Stimulated activated naive CD8-positive, alpha-beta T cell treated with anti-CD3 and anti-CD28 coated beads, Interleukin-15, amount 100 ng/mL, for 72 hours (primary cell): ENCODE measurements at places on chromosomes 5 and 9.

GRCh38 chr5:177447611-177448243, 1.1 kb downstream of the PRR7 start:
- peak; percentile 43 for DNase-seq

- no peak for DNase-seq
These were observed 98.9 kb upstream of the CPEB4 start for GRCh38 chr5:173789031-173789920.

- DNase-seq: no peak
These were observed 93.9 kb downstream of the GRIA1 start for GRCh38 chr5:153584126-153584959.

DNA sequence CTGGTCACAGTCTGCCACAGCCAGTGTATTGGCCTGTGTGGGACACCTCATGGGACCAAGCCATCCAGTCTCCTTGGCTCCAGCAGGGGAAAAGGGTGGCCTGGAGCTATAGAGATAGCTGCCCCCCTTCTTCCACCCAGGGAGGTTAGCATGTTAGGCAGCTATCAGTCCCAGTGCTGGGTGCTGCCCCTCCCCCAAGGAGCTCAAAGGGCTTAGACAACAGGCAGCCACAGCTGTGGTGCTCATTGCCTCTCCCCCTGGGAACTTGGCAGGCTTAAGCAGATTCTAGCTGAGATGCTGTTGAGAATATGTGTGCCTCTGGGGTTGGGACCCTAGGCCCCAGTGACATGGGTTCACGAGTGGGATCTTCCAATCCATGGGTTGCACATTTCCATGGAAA, 226.0 kb upstream of the PTGER4 start:
- no peak for DNase-seq

- DNase-seq: no peak
These were observed 1354.4 kb upstream of the C9orf72 start for GRCh38 chr9:28927691-28928090.

- no peak for DNase-seq
These were observed 89.9 kb downstream of the SIL1 start for GRCh38 chr5:139108063-139108824.

DNA sequence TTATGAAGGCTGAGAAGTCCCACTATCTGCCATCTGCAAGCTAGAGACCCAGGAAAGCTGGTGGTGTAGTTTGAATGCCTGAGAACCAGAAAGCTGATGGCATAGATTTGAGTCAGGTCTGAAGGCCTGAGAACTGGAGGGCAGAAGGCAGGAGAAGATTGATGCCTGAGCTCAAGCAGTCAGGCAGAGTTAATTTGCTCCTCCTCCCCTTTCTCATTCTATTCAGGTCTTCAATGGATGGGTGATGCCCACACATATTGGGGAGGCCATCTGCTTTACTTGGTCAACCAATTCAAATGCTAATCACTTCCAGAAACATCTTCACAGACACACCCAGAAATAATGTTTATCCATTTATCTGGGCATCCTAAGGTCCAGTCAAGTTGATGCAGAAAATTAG, 87.6 kb upstream of the CPLX2 start:
- DNase-seq: no peak

- no peak for DNase-seq
These were observed 26.3 kb upstream of the GABRP start for GRCh38 chr5:170757182-170757601.

DNA sequence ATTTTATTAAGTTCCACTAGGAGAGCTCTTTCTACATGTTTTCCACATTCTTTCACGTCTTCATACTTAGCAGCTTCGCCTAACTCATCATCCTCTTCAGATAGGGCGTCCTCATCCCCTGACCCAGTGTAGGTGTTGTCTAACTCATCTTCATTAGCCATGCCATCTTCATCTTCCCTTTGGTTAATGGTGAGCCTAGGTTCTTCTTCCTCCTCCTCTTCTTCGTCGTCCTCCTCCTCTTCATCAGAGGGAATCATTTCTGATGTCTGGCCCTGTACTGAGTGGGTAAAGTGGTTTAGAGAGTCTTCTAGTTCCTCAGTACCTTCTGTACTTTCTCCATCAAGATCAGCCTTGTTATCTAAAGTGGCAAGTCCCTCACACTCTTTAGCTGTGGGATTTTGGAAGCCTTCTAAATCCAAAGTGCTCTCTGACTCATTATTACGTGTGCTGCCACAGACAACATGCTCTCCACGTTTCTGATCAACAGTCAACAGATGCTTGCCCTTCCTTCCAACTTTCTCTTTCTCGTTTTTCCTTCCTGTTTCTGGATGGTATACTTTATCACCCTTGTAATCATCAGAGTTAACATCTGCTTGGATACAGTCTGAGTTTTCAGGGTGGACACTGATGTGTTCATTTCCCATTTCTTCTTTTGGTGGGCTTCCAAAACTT, 31.1 kb downstream of the TUT7 start:
- no peak for DNase-seq

DNA sequence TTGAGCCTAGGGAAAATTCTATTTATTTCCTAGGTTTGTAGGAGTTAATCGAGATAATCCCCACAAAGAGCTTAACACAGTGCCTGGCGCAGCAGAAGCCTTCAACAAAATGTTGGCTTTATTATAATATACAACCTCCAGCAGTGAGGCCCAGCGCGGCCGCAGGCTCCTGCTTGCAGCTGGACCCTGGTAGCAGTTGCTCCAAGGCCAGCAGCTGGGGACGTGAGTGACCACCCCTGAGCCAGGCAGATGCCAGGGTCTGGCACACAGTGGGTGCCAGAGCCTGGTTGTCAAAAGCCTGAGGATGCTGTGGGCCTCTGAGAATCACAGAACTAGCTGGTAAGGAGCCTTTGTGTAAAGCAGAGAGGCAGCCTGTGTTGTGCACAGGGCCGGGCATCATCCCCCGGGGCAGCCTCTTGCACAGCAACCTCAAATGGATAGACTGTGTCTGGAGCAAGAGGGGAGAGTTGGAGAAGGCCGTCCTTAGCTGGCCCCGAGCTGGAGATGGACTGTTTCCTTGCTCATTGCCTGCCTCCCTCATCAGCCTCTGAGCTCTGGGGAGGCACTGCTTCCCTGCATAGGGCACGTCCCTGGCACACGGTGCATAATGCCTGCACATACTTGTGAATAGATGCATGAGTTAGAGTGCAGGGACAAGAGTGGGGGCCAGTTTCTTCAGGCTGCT, 17.3 kb downstream of the CSF1R start:
- DNase-seq: no peak

- no peak for DNase-seq
These were observed 24.6 kb downstream of the DYNC2I2 start for GRCh38 chr9:128632066-128632465.
